Lung (tissue), 17 donors: ENCODE measurements at places on chromosomes 6 and 20. TPM values are rescaled to one million over a fixed set of nuclear protein-coding genes. Genes with fewer than 3 reads are reported as not detected.

Gene KIF13A
- 14.2 TPM for polyA plus RNA-seq

DNA sequence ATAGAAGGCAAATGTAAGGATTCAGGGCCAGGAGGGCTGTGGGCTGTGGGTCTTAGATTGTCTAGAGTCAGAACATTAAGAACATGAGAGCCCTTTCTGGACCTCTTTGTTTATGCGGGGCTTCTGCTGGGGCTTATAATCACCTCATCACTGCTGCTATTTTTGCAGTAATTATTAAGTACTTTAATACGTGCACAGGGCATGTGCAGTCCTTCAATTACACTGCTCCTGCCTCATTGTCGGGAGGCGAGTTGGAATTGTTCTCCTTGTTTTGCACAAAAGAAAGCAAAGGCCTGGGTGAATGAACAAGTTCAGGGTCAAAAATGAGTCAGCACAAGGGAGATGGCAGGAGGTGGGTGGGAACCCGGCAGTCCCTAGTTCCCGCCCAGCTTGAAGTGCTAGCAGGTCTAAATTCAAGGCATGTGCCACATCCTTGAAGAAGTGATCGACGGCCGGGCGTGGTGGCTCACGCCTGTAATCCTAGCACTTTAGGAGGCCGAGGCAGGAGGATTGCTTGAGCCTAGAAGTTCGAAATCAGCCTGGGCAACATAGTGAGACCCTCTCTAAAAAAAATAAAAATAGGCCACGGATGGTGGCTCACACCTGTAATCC lies 34.4 kb upstream of the PTPN1 start:
- DNase-seq: peak; percentile 97

Gene KHDC1L
- 0.31 TPM for polyA plus RNA-seq

GRCh38 chr20:48338717-48339116 lies 489.1 kb downstream of the PREX1 start:
- DNase-seq: no peak

Gene ARMC2
- 3.0 TPM for polyA plus RNA-seq

Gene TCP1
- polyA plus RNA-seq: 80.0 TPM

DNA sequence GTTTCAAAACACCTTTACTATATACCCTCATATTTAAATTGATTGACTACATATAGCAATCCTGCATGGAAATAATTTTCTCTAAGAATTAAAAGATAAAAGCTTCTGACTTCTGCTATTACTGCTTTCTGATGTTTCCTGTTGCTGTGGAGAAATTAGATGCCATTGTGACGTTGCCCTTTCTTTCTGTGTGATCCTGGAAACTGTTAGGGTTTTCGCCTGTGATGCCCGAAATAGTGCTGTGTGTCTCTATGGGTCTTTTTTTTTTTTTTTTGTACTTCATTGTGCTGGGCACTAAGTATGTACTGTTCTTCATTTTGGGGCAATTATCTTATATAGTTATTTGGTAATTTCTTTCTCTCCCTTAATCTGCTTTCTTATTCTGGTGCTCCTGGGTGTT lies 205.0 kb downstream of the ARID1B start:
- no peak for DNase-seq

DNA sequence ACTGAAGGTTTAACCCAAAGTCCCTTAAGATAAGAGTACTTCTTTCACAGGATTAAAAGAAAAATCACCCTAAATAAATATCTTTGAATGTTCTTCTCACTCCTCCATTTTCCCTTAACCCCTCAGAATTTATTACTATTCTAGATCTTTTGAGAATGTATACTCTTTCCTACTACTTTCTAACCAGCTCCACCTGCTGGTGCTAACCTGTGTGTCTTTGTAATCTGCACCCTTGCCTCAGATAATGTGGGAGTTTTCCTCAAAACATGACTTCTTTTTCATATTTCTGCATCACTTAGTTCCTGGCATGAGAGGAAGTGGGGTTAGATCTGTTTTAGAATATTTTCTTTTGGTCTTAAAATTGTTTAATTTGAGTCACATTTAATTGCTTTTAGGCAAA lies 394.2 kb downstream of the BMP2 start:
- peak; percentile 54 for DNase-seq

- DNase-seq: no peak
Measured at GRCh38 chr6:72348926-72349325, 272.9 kb upstream of the KCNQ5 start.

GRCh38 chr6:38214159-38214558 lies 394.6 kb downstream of the ZFAND3 start:
- DNase-seq: no peak

DNA sequence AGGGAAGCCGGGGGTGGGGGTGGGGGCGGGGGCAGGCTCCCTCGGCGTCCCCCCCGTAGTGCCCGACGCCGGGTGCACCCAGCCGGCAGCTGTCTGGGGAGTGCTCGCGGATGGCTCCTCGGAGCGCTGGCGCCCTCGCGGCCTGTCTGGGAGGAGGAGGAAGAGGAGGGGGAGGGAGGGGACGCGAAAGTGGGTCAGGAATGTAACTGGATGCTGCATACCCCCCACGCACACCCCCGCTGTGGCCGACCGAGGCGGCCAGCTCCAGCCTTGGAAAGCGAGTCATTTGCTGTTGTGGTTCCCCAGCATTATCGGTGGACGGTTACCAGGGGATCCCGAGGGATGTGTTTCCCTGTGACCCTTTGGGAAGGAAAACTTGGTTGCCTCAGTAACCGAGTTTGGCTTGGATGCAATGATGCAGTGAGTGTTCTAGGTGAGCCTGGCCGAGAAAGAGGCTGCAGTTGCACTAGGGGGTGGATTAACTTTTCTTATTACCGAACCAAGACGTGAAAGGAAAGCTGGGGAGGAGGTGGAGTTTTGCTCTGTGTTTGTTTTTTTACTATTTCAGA lies 55.2 kb upstream of the RREB1 start:
- DNase-seq: peak; percentile 79

DNA sequence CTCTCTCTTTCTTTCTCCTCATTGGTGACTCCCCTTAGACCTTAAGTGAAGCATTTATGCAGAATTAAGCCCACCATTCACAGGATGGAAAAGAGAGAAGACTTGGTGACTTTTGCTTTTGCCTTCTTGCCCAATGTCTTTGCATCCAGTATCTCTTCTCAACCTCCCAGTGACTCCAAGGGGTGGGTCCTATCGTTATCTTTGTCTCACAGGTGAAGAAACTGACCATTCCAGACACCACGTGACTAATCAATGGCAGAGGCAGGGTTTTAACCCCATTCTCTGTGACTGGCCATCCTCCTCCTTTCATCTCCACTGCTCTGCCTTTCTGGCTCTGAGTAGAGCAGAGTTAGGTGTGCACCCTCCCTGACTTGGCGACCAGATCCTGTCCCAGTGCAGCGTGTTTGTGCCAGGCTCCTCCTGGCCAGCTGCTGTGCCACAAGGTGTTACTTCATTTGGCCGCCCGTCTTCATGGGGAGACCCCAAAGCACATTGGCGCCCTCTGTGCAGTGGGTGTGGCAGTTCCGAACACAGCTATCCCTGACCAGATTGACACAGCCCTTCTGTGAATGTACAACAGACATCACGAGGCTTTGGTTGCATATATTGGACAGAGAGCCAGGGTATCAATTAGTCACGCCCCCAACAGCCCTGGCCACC lies 501.3 kb downstream of the CD83 start:
- no peak for DNase-seq

DNA sequence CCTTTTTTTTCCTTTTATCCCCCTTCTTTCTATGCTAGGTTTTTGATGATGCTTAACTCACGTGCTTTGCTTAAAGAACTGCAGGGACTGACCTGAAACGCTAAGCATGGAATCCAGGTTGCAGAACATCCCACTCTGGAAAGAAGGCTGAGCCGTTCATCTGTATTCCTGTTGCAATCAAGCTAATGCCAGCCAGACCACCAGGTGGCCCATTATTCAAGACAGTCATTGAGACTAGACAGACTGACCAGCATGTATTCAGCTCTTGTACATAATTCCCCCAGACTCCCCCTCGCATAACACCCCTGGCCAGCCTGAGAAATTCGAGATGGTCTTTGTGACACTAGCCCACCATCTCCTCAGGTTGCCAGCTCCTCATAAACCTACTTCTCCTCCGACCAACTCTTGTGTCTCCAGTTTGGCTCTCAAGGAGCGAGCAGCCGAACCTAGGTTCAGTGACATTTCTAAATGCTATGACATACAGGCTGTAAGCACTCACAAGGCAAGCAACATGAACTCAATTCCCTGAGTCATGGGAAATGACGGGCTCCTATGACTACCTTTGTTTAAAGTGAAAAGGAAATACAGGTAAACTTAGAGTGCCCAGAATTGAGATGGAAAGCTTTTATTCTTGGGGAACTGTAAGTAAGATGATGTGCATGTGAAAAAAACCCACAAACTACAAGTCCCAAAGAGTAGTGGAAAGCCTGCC lies 309.3 kb upstream of the CDYL start:
- DNase-seq: no peak
